ENCODE measurements at places on chromosomes 11 and 22.

GRCh38 chr11:69578167-69578566 is 62.8 kb upstream of the CCND1 start:
- DNase-seq, result no peak

- no peak for DNase-seq
These were observed 15.7 kb downstream of the LGR4 start for GRCh38 chr11:27456795-27457329.

GRCh38 chr11:118699506-118700220 is 20.2 kb upstream of the TREH start:
- no peak for DNase-seq

GRCh38 chr22:41758231-41758630 is 42.2 kb upstream of the CCDC134 start:
- no peak for DNase-seq

DNA sequence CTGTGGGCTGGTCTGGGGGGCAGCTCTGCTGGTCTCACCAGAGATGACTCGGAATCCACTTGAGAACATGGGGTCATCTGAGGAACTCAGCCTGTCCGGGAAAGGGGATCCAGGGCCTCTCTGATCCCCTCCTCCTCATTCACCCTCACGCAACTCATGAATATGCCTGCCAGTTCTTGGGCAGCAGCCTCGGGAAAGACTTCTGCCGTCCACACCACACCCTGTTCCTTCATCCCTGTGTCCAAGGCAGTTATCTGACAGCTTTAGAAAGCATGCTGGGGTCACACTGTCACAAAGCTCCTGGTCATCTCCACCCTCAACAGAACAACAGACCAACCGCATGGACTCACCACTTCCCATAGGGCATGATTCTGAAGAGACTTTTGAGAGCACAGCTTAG is 88.3 kb downstream of the AMOTL1 start:
- DNase-seq, result no peak

- DNase-seq, result no peak
These were observed 49.4 kb upstream of the PICALM start for GRCh38 chr11:86118253-86118652.

DNA sequence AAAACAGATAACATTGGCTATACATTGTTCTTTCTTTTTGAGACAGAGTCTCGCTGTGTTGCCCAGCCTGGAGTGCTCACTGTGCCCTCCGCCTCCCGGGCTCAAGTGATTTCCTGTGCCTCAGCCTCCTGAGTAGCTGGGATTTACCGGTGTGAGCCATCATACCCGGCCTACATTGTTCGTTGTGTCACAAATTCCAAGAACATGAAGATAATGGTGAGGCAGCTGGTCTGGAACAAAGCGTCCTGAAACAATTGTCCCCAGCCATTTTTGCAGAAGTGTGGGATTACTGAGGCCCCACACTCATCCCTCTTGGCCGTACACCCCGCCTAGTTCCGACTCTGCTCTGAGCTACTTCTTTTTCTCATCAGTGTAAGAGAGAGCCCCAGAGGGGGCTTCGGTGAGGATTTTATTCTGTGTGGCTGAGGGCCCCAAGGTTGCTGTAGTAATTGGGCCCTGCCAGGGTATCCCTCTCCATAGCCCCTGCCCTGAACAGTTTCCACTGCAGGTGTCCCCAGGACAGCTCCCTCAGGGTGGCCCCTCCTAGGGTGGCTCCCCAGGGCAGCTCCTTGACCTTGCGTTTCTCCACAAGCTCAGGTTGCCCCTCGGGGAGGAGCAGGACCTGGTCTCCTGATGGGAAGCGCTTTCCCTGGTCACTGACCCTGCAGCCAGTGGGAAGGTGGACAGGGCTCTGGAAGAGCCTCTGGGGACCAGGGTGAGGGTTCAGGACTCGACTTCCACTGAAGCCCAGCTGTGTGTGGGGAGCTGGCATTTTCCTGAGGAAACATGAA is 13.1 kb upstream of the ARSA start:
- no peak for DNase-seq

DNA sequence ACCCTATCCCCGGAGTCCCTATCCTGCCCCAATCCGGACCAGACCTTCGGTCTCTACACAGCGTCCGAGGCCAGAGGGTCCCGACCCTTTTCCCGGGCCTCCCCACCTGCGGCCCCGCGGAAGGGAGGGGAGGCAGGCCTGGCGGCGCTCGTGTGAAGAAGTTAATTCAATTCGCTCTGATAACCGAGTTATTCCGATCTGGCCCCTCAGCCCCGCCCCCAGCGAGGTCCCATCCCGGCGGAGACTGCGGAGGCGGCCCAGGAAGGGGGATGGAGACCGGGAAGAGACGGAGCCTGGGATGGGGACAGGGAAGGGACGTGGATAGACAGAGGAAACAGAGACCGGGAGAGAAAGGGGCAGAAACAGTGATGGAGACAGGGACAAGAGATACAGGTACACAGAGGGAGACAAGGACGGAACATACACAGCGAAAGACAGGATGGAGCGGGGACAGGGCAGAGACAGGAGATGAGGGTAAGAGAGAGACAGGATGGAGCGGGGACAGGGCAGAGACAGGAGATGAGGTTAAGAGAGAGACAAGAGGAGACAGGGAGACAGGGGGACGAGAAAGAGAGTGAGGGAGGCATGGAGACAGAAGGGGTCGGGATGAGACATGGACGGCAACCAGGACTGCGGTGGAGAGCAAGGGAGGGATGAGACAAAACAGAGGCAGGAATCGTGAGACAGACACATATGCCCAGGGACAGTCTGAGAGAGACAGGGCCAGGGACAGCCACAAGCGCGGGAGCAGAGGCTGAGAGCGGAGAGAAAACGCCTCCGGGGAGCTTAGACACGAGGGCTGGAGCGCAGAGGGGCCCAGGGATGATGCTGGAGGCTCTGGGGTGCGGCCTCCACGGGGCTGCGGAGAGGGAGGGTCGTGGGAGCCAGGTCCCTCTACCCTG is 636 bp upstream of the PHOX2A start:
- no peak for DNase-seq

All from activated CD8-positive, alpha-beta memory T cell treated with anti-CD3 and anti-CD28 coated beads for 48 hours (primary cell).